ENCODE measurements at places on chromosomes 16 and 17. TPM values are rescaled to one million over a fixed set of nuclear protein-coding genes. Genes with fewer than 3 reads are reported as not detected.
A peak's percentile ranks its signal among the peaks of the same experiment; 100 is the strongest.

The ZNF778 gene
- total RNA-seq = 5.3 TPM

DNA sequence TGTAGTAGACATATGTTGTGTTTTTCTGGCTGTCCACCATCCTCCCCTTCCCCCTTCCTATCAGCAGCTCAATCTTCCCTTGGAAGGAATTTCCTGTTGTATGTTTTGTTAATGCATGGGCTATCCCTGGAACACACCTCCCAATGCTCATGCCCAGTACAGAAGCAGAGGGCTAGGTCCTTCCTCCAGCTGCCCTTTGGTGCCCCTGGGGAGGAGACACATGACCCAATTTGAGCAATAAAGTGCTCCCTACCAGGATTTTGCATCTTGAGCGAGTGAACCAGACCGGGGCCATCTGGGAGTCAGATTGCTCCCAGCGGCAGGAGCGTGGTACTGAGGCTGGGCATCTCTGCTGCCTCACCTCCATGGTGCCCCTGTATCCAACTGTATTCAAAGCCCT, 141.5 kb upstream of the MED13 start:
- no peak for DNase-seq

GRCh38 chr17:33523577-33523981, 230.5 kb upstream of the ASIC2 start:
- no peak for DNase-seq

- DNase-seq = no peak
Measured at GRCh38 chr16:67425061-67425460, 5.9 kb upstream of the HSD11B2 start.

DNA sequence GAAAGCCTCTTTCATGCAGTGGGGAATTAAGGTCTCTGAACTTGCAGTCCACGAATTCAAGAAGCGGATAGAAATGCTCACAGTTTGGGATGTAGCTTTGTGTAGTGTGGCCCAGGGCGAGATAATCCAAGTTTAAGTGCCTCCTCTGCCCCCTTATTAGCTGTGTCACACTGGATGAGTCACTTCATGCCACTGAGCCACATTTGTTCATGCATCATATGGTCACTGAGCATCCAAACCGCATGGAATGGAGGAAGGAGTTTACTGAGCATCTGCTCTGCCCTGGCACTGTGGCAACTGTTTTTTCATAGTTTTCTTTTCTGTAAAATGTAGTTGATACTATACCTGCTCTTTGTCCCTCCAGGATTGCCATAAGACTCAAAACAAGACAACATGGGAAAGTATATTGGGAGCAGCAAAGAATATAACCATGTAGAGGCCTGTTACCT, 15.1 kb upstream of the DHX8 start:
- no peak for DNase-seq

DNA sequence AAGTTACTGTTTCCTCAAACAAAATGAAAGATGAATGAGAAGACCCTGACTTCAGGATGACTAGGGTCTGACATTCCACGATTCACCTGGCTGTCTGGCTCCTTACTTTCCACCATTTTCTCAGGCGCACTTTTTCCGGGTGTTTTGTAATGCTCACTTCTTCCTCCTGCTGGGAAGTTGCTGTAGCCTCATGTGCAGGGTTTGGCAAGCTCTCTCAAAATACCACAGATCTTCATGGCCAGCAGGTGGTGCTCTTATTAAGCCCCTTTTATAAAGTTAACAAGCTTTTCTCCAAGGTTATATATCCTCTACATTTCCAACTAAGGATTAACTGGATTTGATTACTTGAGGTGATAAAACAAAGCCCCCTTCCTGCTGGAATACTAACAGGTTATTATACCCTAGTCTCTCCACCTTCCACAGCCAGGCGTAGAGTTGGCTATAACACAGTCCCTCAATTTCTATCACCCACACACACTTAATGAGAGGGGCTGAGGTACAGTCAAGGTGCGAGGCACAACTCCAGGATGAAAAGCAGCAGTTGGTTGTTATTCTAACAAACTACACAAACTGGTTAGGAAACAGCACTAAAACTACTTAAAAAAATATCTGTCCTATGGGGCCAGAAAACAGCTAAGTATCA, 45.4 kb downstream of the STH start:
- peak; percentile 70 for DNase-seq

GRCh38 chr17:2123375-2124251, 68.7 kb downstream of the HIC1 start:
- DNase-seq = peak; percentile 42

DNA sequence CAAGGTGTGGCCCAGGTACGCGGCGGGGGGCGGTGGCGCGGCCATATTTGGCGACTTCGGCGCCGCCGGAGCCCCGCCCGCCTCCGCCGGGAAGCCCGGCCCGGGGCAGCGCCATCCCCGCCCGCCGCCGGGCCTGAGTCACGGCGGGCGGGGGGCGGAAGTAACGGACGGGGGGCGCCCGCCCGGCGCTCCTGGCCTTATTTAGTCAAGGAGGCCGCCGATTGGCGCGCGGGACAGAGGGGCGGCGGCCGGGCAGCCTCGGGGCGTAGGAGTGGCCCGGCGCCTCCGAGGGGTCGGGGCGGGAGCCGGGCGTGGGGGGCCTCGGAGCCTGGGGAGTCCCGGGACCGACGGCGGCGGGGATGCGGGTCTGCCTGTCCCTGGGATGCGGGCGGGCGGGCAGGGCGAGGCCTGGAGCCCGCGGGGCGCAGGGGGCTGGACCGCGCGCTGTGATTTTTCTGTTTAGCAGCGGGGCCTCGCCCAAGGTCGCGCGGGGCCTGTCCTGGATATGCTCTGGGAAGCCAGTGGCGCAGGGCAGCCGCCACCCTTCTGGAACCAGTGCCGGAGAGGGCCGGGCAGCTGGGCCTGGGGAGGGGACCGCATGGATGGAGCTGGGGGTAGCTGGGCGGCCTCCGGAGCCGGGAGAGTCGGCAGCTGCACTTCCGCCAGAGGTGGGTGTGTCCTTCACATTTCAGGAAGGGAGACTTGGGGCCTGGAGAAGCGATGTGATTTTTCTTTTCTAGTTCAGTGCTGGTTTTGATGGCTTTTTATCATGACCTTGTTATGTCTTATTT, 2.3 kb upstream of the ACTG1 start:
- DNase-seq = peak; percentile 66

DNA sequence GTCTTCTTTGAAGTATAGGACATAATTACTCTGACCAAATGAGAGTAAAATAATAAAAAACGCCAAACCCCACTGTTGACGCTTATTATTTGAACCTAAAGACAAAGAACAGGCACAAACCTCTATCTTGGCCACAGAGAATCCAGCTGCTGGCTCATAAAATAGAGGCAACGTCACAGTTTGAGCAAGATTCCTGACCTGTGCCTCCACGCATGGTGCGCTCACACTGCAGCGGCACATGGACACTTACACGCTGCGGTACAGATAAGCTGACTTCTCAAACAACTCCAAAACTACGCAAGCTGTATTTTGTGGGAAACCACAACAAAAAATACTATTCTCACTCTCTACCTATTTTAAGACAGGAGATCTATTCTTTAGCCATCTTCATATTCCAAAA, 38.8 kb upstream of the TRAP1 start:
- peak; percentile 61 for DNase-seq

DNA sequence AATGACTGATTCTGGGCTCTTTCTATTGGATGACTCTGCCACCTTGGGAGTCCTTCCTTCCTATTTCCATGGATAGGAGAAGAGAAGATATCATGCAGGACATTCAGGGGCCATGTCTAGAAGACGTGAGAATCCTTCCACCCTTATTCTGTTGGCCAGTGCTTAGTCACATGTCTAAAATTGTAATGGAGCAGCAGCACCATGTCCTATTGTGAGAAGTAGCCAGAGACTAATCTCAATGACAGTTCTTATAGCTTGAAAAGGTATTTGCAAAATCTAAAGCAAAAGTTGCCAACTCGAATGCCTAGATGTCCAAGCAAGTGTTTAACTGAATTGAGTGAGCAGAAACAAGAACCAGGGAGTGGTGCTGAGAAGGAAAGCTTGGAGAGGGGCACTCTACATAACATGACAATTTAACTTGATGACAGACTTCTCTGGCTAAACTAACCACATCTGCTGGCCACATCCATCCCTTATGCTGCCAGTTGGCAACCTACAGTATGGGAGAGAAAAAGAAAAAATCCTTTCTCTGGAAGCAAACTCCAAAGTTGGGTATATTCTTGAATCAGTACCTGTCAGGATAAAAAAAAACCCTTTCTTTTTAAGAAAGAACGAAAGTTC, 225.7 kb downstream of the CDH13 start:
- DNase-seq = no peak

- no peak for DNase-seq
Measured at GRCh38 chr16:55747785-55748184, 85.1 kb downstream of the CES1 start.

GRCh38 chr16:26441178-26441577, 625.5 kb upstream of the C16orf82 start:
- no peak for DNase-seq

- DNase-seq = peak; percentile 54
Measured at GRCh38 chr16:82079892-82080291, 44.8 kb downstream of the HSD17B2 start.

DNA sequence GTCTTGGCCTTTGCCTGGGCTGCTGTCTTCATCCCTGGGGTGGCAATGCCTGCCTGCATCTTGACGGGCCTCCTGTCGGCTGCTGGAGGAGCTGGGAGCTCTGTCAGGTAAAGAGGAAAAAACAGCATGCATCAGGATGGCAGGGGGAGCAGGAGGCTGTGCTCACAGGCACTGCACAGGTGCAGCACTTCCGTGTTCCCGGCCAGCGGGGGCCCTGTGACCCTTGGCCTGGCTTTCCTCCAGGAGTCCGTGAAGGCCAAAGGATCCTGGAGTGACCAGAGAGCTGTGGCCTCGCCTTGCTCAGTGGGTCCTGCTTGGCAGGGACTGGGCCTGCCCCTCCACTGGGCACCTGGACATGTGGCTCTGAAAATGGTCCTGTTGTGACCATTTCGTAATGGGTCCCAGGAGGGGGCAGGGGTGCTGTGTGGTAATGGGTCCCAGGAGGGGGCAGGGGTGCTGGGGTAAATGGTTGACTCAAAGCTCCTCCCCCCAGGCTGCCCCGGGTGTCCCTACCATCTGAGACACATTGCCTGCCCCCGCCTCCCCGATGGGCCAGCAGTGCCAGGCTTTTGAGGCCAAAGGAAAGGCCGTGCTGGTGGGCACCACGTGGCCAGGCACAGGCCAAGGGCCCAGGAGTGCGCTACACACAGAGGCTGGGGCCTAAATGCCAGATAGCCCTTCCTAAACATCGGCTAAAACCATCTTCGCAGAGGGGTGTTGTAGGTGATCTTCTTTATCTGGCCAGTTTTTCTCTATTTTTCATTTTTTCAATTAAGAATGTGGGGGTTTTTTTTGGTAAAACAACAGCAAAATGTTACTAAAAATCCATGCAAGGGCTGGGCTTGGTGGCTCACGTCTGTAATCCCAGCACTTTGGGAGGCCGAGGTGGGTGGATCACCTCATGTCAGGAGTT, 4.0 kb upstream of the FASN start:
- DNase-seq = peak; percentile 98

All from left lobe of liver (tissue), 2 donors.